RPMI7951 (cell line): ENCODE measurements at places on chromosomes 6 and 20.

GRCh38 chr6:32692019-32692418, 25.6 kb upstream of the HLA-DQB1 start:
- DNase-seq, result peak; percentile 14

DNA sequence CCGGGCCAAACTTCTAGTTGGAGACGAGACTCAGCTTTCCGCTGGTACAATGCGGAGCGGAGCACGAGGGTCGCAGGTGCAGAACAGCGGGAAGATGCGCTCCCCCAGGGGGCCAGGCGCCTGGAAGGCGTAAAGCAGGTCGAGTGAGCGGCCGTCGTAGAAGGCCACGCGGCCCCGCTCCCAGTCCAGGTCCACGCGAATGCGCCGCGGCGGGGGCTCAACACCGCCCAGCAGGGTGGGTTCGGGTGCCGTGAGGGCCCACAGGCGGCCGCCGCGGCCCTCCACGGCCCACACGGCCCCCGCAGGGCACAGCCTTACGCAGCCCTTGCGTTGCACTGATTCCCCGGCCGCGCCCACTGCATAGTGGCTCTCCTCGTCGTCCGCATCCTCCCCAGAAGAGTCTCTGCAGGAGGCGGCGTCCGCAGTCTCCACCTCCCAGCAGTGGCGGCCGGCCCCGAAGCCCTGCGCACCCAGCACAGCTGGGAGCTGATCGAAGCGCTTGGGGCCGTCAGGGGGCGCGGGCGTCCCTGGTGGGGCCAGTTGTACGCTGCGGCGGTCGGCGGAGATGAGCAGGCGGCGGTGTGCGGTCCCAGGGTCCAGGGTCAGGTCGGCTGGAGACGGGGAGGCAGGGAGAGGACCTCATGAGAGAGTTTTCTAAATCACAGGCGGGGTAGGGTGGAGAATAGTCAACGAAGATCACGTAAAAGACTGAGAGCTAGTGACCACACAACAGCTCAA, 4.3 kb downstream of the PPP1R11 start:
- no peak for DNase-seq

GRCh38 chr20:3031524-3032147, 11.8 kb upstream of the GNRH2 start:
- DNase-seq, result no peak

DNA sequence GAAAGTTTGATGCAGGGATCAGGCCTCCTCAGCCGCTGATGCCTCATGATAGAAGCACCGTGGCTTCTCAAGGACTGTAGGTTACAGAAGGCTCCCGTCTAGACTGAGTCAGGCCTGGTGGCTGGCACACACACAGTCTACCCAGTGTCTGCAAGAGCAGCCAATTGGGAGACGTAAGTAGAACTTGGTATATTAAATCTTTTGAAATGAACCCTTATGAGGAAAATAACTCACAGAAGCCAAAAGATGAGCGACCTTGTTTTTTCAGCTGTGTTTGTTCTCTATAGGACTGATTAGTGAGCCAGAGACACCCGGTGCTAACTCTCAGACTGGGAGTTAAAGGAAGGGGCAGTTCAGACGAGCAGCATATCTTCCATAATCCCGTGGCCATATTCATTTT, 5.9 kb upstream of the PDE10A start:
- DNase-seq, result no peak

DNA sequence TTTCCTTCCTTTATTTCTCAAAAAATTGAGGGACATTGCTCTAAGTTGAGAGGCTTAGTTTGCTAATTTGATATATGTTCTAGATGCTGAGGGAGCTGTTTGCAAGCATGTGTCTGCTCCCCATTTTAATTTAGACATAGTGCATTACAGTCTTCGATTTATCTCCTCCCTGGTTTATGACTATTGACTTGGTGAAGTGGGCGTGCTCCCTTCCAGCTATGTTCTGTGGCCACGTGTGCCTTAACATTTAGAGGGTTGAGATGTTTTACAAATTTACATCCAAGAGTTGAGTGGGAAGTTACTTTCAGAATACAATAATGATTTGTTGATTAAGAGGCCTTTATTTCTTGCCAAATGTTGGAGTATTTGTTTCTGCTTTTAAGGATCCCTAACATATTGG, 48.2 kb downstream of the KLHL32 start:
- no peak for DNase-seq

DNA sequence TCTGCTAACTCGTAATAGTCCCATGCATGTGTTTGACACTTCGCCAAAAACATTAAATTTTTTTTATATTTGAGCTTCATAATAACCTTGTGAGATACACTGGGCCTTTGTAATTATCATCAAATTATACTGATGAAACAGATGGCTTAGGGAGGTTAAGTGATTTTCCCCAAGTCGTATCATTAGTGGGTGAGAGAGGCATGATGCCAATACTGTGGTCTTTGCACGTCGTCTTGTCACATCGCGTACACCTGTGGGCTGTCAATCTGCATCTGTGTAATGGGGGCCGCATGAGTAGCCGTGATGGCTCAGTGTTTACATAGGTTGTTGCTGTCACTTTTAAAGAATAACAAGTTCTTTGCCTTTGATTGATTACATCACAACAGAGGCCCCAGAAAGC, 1.7 kb downstream of the PRL start:
- no peak for DNase-seq

DNA sequence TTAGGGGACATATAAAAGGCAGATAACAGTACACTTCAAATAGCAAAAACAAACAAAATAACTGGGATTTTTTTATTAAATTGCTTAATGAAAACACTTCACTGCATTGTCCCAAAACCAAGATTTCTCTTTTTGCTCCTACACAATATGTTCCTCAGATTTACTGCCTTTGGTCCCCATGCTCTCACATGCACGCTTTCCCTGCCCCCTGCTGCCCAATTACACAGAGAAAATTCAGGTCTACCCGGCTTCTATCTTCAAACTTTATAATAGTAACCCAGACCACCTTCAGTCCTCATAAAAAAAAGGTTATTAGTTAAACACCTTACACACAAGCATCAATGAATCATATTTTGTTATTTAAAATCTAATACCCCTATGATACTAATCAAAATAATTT, 673.8 kb upstream of the HS3ST5 start:
- DNase-seq, result no peak

DNA sequence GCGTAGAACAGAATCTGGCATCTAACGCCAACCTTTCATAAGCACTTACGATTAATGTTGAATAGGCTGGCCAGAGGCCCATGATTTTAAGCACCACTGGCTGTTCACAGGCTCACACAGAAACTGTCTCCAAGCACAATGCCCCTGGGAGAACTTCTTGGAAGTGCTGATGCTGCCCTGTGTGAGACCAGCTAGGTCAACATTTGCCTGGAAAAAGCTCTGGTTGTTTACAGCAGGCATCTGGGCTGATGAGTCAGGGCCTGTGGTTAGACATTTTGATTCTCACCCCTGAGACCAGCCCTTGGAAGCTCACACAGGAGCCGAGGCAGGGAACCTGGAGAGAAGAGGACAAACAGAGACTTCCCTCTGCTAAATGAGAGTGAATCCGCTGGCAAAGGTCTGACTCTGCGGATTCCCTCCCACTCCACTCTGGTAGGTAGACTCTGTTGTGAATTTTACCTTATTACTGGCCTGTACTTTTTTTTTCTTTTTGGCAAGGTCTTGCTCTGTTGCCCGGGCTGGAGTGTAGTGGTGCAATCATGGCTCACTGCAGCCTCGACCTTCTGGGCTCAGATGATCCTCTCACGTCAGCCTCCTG, 6.8 kb upstream of the SULF2 start:
- DNase-seq, result peak; percentile 100

- peak; percentile 11 for DNase-seq
These were observed 1.1 kb downstream of the RNF39 start for GRCh38 chr6:30074331-30075093.

GRCh38 chr6:129096651-129097290, 213.8 kb downstream of the LAMA2 start:
- no peak for DNase-seq
